ENCODE measurements at places on chromosomes 1 and 21.

GRCh38 chr1:204025917-204026707 lies 46.8 kb upstream of the SOX13 start:
- no peak for DNase-seq

- DNase-seq, result no peak
Measured at GRCh38 chr1:14015917-14016316, 315.9 kb downstream of the PRDM2 start.

- no peak for DNase-seq
Measured at GRCh38 chr1:212242985-212243308, 42.3 kb upstream of the PPP2R5A start.

GRCh38 chr1:86169625-86170024 lies 13.1 kb upstream of the COL24A1 start:
- no peak for DNase-seq
